Cortex of kidney (tissue), 1 donor: ENCODE measurements at places on chromosomes 5 and 9.

DNA sequence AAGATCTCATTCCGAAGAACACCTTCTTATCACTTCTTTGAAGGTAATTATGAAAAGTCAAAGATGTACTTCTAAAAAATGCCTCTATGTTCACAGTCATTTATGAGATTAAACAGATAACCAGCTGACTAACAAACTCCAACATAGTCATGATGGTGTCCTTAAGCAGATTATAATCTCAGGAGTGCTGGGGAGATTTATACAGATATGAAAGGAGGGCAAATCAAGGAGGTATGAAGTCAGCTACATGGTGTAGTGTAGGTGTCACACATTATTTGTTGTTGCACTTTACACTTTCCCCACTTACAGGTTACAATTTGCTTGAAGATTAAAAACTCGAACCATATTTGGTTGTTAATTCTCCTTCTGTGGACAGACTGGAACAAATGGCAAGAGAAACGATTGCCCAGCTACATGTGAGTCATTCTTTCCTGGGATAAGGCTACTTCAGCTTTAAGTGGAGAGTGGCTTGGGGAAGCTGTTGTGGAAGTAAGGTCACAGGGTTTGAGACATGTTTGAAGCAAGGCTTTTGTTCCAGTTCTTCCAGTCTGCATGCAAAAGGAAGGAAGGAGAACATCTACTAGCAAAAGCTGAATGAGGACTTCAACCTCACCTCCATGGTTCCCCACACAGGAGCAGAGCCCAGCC lies 320.1 kb downstream of the ADGRV1 start:
- no peak for DNase-seq

- no peak for DNase-seq
Observed at GRCh38 chr5:67910546-67910945, 305.0 kb upstream of the PIK3R1 start.

DNA sequence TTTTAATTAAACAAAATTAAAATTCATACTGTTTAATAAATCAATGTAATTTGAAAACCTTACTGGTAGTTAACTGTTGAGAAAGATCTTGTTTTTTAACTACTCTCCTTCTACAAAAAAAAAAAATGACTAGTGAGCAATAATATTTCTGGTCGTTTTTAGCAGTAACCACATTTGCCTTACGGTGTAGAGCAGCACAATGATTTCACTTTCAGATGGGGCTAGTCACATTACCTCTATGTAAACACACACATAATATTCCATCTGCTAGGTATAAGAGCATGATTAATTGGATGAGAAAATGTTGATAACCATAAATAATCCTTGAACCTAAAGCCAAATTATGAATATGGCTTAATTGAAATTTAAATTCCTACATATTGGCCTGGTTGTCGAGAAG lies 198.1 kb downstream of the CHSY3 start:
- no peak for DNase-seq

GRCh38 chr5:3321923-3322322 lies 273.7 kb upstream of the IRX1 start:
- no peak for DNase-seq

DNA sequence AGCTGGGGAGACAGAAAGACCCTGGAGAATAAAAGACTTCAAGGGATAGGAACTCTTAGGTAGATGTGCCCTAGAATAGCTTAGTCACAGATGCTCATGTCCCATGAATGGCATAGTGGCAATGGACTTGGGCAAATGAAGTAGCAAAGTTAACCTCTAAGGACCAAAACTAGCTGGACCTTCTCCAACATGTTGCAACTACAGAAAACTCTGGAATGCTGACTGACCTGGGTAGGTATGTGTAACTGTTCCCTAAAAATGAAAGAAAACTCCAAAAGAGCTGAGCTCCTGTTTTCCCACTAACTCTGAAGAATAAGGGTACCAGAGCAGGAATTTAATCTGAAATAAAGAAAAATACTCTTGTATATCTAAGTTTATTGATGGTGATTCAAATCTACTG lies 12.5 kb upstream of the LPAR1 start:
- no peak for DNase-seq

DNA sequence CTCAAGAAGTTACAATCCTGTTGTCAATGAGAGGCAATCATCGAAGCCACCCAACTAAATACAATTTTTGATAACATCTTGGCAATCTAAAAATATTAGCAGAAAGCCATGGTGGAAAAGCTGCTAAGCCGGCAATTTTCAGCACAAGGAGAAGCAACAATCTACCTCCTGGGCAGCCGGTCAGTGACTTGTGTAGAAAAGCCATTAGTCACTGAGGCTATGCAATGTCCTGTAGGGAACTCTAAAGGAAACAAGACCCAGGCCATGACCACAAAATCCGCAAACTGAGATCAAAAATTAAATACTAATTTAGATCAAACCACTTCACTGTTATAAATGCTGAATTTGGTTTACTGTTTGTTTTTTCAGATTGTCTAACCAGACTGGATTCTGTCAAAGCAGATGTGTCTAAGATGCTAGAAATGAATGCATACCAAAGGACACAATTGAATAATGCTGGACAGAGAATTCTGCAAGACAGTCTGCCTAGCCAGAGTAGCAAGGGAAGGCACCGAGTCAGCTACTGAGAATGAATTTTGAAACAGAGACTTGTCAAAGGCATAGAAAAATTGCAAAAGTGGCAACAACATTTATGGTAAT lies 384.8 kb downstream of the PRELID2 start:
- DNase-seq, result no peak

GRCh38 chr5:157574456-157575380 lies 857 bp downstream of the ADAM19 start:
- DNase-seq, result no peak

- DNase-seq, result no peak
Observed at GRCh38 chr9:123866497-123866896, 63.4 kb downstream of the DENND1A start.

GRCh38 chr5:21895766-21896350 lies 957.3 kb downstream of the CDH12 start:
- DNase-seq, result no peak

DNA sequence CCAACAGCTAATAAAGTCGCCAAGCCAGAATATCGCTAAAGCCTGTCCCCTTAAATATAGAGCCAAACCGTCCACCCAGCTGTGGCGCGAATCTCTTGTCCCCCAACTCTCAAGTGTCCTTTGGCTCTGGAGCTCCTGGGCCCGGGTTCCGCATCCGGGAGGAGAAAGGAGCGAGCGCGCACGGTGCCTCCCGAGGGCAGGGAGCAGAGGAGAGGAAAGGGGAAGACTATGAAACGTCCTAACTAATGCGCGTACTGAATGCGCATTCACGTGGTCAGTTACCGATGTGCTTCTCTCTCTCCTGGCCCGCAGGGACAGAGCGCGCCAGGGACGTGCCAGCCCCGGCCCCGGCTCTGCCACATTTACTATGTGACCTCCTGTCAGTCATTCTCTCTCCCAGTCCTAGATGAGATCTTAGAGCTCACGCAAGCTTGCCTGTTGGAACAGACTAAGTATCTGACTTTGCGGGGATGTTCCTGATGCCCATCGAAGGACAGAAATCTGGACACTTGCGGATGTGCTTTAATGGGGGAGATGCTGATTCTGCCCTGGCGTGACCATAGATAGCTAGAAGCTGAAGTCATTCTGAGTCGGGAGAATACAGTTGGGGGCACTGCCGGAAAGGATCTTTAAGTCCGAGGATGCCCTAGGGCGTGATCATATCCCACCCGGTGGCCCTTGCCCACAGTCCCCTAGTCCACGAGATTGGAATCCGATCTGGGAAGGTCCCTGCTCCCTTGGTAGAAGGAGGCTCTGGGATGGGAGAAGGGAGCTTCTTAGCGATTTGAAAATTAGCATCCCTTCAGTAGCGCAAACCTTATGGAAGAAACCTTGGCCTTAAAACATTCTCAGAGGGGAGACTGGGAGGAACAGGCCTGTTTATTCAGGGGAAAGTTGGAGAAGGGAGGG lies 5.7 kb upstream of the EBF1 start:
- no peak for DNase-seq

DNA sequence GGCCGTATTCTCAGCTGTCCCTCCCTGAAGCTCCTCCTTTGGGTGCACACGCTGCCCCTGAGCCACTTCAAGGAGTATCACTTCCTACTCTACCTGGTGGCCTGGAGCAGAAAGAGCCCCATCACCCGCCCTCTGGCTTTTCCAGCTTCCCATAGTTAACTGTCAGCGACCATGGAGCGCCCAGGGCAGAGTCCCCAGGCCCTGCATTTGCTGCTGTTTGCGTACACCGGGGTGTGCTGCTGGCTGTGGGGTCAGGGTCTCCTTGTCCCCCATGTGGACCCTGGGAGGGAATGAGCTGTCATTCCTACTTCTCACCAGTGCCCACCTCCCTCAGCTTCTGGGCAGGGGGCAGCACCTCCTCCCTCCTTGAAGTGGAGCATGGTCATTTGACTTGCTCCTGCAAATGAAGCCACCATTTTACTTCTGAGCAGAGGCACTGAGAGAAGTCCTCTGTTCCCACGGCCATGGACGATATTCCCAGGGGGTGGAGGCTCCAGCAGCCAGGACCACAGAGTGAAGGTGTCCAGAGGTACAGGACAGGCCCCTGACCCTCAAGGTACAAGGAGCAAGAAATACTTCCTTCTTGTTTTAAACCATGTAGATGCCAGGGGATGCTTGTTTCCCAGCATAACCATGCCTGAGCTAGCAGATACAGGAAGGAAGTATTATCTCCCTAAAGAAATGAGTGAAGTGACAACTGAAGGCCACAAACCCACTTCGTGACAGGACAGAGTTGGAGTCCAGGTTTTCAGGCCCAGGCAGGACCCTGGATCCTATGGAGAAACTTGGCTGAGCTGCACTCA lies 40.6 kb upstream of the COL5A1 start:
- DNase-seq, result no peak

- no peak for DNase-seq
Observed at GRCh38 chr5:1299961-1300360, 5.1 kb upstream of the TERT start.

GRCh38 chr9:121252104-121252851 lies 15.7 kb upstream of the GSN start:
- no peak for DNase-seq
